COR-L47 (cell line): ENCODE measurements at places on chromosomes 2 and 18.

GRCh38 chr2:68807821-68808266, 63.4 kb downstream of the BMP10 start:
- DNase-seq, result no peak

- DNase-seq, result no peak
Observed at GRCh38 chr2:177348733-177349693, 43.6 kb upstream of the AGPS start.

DNA sequence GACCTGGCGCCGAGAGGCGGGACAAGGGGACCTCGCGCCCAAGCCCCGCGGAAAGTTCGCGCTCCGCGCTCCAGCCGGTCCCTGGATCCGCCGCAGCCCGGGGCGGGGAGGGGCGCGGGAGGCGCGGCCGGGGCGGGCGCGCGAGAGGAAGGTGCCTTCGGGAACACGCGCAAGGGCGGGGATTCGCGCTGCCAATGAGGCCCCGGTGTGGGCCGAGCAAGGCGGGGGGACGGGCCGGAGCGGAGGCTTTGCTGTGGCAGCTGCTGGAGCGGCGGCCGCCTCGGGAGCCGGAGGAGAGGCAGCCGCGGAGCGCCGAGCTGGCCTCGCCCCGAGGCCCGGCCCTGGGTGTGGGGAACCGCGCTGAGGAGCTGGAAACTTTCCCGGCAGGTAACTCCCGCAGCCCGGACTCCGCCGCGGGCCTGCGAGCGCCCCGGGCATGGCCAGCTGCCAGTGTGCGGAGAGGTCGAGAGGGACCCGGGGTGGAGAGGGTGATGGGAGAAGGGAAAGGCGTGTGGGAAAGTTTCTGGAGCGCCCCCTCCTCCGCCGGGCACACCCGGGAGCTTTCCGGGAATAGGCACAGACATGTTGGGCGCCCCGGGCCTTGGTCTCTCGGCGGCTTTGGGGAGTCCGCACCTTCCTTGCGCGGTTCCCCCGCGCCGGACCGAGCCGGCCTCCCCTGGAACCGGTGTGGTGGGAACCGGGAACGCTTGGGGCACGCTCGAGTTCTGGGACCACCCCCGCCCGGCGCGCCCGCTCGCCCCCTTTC, at the start of gene TANC1:
TSS of gene TANC1 (plus strand) at position 245 of the 766 bp plus-strand sequence. CDS start 97,271 bp downstream, outside the sequence.
- DNase-seq, result peak; percentile 90

DNA sequence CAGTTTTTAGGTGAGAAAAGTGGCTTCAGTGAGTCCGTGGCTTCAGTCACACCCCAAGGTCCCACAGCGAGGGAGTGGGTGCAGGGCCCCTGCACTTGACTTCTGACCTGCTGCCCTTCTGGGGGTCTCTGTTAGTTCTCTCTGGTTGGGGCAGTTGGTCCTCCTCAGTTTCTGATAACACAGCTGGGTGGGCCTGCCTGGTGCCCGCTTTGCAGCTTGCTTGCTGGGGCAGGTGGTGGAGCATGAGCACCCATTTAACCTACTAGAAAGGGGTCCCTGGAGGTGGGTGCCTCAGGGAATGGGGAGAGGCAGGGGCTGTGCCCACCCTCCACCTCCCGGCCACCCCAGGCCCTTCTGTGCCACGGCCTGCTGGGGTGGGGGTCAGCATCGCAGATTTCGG, 83.2 kb downstream of the ASB1 start:
- DNase-seq, result no peak
